ENCODE measurements at places on chromosomes 5 and 9.
A peak's percentile ranks its signal among the peaks of the same experiment; 100 is the strongest.

- no peak for DNase-seq
Observed at GRCh38 chr9:108727580-108728111, 128.1 kb downstream of the ACTL7B start.

GRCh38 chr5:95406426-95407090 lies 15.4 kb downstream of the FAM81B start:
- DNase-seq, result peak; percentile 1

- DNase-seq, result no peak
Observed at GRCh38 chr9:36828611-36829013, 205.5 kb downstream of the PAX5 start.

GRCh38 chr9:69619233-69619632 lies 52.9 kb downstream of the APBA1 start:
- DNase-seq, result no peak

- DNase-seq, result peak; percentile 66
Observed at GRCh38 chr9:115164511-115164974, 46.6 kb upstream of the TNC start.

GRCh38 chr5:33336891-33337636 lies 103.7 kb upstream of the TARS1 start:
- DNase-seq, result peak; percentile 18

Measured in EH (cell line).